Stimulated activated CD4-positive, alpha-beta T cell treated with anti-CD3 and anti-CD28 coated beads, Interleukin-15, amount 100 ng/mL, for 1 hour (primary cell): ENCODE measurements at places on chromosomes 2 and 18.

DNA sequence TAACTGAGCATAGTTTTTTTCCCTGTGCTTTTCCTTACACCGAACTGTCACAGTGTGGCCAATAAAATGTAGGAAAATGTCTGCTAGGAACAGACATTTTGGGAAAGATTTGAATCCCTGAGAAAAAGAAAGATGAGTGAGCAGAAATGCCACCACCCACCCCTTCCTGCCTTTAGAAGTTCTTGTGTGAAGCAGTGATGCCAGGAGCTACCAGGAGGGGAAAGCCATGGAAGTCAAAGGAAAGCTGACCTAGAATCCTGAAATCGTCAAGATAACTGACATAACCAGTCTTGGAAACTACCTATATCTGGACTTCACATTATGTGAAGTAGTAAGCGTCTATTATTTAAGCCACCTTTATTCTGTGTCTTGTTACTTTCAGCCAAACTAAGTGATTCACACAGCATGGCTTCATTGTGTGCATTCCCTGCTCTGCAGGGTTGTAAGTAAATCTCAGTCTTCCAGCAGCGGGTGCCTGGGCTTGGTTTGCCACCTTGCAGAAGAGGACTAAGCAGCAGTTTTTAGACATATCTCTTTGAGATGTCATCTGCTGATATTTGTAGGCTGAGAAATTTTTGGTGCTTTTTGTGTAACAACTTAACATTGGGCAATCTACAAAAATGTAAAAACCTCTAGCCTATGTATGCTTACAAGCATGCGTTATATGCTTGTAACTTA, 11.2 kb upstream of the SPRED2 start:
- DNase-seq = no peak

GRCh38 chr2:158212301-158212700, 110.6 kb downstream of the UPP2 start:
- DNase-seq = no peak

GRCh38 chr2:73830871-73831401, 2.2 kb downstream of the STAMBP start:
- DNase-seq = no peak

GRCh38 chr18:45771587-45772480, 47.9 kb downstream of the SLC14A1 start:
- no peak for DNase-seq

GRCh38 chr2:24881158-24881557, 38.9 kb downstream of the ADCY3 start:
- DNase-seq = no peak

DNA sequence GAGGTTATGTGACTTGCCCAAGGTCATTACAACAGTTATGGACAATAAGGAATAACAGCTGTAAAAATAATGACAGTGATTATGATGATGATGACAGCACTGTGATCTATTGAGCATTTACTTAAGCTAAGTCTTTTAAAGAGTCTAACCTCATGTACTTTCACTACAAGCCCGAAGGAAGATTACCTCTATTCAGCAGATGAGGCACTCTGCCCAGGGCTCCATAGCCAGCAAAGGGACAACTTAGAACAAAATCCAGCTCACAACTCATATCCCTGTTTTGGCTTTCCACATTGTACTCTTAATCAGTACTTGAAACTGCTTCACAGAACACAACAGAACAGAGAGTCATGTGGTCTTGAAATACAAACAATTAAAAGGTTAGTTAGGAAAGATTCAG, 290.2 kb downstream of the ZNF385B start:
- no peak for DNase-seq

DNA sequence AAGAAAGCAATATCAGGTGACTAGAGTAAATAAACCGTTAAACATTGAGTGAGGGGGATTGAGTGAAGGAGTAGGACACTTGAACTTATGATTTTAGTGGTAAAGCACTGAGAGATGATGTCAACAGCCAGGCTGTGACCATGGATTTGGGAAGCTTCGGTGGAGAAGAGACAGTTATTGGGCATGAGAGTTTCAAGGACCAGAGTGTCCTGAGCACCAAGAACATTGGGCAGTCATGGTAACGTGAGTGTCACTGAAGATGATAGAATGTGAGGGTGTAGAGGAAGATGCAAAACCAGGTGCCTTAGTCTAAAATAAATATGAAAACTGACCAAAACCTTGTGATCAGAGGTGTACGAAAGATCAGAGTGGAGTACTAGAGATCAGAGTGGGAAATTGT, 248.1 kb downstream of the ASXL3 start:
- DNase-seq = no peak

- DNase-seq = no peak
Measured at GRCh38 chr18:23494992-23495391, 8.3 kb upstream of the RMC1 start.

DNA sequence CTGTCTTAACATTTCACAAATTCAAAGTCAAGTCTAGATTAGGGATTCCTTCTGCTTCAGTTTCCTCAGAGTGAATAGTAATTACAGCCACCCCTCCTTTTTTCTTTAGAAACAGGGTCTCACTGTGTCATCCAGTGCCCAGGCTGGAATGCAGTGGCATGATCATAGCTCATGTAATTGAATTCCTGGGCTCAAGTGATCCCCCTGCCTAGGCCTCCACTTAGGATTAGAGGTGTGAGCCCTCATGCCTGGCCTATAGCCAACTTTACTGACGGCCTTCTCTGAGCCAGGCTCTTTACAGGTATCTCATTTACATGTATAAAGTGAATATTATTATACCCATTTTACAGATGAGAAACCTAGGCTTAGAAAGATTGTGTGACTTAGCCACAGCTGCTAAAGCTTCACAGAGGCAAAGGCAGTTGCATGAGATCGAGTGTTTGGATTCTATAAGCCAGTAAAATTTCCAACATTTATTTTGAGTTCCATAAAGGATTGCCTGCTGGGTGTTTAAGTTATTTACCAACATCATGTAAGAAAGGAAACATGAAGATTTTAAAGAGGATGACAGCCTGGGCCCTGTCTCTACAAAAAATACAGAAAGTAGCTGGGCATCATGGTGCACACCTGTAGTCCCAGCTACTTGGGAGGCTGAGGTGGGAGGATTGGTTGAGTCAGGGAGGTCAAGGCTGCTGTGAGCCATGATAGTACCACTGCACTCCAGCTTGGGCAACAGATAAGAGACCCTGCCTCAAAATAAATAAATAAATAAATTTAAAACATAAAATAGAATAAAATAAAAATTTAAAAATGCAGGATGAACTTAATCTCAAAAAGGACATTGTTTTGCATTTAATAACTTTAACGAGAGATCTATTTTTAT, 1.8 kb downstream of the ENOSF1 start:
- no peak for DNase-seq

DNA sequence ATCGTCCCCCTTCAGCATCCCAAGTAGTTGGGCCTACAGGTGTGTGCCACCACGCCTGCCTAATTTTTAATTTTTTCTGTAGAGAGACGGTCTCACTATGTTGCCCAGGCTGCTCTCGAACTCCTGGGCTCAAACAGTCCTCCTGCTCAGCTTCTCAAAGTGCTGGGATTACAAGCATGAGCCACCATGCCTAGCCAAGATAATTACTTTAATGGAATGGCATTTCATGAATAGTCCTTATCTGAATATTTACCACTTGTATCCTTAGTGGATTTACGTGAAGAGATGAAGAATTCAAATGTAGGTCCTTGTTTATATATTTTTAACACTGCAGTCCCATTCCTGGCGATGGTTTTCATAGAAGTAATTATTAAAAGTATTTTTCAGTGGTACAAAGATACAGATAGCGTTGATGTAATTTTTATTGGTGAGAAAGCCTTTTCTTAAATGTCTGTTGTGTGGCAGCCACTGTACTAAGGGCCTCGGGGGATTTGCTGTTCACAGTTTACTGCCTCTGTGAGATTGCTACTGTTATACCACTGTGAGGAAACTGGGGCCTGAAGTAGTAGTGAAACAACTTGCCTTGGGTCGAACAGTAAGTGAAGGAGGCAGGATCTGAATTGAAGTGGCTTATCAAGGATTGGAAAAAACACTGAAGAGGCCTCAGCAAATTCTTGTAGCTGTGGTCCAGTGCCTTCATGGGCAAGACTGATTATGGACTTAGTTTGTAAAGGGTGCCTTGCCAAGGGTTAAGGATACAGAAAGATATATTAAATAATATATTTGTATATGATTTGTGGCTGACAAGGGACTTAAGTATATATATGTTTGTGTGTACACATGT, 151.2 kb downstream of the PRPF40A start:
- no peak for DNase-seq

GRCh38 chr2:70684846-70685622, 83.0 kb downstream of the ADD2 start:
- DNase-seq = no peak

DNA sequence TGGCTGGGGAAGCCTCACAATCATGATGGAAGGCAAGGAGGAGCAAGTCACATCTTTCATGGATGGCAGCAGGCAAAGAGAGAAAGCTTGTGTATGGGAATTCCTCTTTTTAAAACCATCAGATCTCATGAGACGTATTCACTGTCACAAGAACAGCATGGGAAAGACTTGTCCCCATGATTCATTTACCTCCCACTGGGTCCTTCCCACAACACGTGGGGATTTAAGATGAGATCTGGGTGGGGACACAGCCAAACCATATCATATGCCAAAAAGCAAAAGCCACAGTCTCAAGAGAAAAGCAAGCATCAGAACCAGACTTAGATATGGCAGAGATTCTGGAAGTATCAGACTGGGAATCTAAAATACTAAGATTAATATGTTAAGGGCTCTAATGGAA, 30.0 kb upstream of the SCRN3 start:
- no peak for DNase-seq

DNA sequence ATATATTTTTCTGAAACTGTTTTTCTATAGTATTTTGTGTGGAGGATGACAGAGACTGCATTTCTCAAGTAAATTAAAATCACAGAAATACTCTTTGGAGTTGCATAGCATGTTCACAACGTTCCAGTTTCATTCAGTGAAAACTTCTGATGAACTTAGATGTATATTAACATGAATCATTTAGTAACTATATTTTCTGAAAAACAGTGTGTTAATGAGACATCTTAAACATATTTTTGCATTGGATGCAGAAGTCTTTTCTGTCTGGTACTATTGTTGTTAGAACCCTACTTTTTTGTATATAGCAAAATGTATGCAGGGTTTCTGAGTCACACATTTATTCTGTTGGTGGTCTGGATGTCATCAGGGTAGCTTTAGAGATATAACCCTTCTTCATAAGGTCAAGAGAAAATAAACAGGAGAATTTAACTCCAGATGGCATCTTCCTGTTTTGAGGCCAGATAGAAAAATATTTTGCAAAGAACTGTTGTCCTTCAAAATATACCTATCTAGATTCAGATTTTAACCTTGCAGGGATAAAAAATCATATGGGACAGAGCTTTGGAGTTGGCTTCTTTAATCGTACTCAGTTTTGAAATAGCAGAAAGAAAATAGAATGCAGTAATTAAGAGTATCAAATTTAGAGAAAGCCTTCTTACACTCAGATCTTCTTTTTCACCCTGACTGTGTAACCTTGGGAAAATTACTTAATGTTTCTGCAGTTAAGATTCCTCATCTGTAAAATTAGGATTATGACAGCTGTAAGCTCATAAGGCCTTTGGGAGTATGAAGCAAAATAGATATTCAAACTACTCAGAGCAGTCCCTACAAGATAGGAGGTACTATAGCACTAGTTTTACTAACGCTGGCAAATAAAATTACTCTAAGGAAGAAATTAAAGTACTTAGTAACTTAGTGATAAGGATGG, 5.3 kb downstream of the COL3A1 start:
- no peak for DNase-seq

DNA sequence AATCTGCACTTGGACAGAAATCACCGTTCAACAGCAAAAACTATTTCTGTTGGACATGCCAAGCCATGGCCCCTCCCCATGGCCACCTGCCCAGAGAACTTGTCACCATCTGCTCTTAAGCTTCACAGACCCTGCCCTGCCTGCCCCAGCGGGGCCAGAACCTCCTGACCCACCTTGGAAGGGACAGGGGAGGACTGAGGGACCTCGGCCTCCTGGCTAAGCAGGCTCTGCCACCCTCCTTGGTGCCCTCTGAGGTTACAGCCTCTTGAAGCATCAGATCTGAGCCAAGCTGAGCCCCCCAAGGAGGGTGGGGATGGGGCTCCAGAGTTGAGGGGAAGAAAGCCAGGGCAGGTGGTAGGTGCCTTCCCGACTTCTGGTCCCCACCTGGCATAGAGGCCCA, 6.5 kb downstream of the TEX261 start:
- no peak for DNase-seq
